Lower leg skin (tissue), 4 donors: ENCODE measurements at places on chromosomes 7 and 10.
A peak's percentile ranks its signal among the peaks of the same experiment; 100 is the strongest.

GRCh38 chr7:29091715-29092114, 54.6 kb downstream of the CPVL start:
- no peak for DNase-seq

DNA sequence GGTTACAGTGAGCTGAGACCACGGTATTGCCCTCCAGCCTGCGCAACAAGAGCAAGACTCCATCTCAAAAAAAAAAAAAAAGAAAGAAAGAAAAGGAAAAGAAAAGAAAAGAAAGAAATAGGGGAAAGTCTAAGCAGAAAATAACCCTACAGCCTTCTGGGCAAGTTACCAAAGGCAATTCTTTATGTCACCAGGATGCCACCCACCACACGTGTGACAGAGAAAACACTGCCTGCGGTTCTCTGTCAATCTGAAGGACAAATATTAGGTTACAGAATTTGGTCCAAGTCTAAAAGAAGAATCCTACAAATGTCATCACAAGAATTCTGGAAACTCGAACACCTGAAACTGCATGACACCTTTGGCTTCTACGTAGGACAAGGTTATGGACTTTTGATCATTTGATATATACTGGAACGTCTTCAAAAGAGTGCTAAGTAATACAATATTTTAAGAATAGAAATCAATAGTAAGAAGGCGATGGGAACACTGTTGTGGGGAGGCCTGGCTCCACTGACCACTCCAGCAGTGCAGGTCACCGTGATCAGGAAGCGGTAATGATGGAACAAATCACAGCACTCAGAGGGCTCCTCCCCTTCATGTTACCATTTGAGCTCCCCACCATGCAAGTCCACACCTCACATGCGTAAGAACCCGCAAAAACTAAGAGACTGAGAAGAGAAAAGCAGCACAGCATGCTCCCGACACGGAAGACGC, 75.8 kb downstream of the MAD1L1 start:
- DNase-seq: no peak

GRCh38 chr7:23022851-23023250, 8.9 kb upstream of the HYCC1 start:
- no peak for DNase-seq

- DNase-seq: no peak
Measured at GRCh38 chr7:154795014-154795413, 207.9 kb downstream of the PAXIP1 start.

DNA sequence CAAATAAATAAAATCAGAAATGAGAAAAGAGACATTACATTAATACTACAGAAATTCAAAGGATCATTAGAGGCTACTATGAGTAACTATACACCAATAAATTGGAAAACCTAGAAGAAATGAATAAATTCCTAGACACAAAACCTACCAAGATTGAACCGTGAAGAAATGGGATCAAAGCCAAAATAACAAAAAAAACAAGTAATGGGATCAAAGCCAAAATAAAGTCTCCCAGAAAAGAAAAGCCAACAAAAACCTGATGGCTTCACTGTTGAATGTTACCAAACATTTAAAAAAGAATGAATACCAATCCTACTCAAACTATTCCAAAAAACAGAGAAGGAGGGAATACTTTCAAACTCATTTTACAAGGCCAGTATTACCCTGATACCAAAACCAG, 20.0 kb downstream of the GSDME start:
- no peak for DNase-seq

GRCh38 chr7:157418204-157419034, 81.6 kb downstream of the DNAJB6 start:
- DNase-seq: no peak

GRCh38 chr7:134813663-134814396, 34.4 kb downstream of the CALD1 start:
- DNase-seq: no peak

GRCh38 chr7:28806841-28807240, 151.3 kb downstream of the TRIL start:
- DNase-seq: no peak

DNA sequence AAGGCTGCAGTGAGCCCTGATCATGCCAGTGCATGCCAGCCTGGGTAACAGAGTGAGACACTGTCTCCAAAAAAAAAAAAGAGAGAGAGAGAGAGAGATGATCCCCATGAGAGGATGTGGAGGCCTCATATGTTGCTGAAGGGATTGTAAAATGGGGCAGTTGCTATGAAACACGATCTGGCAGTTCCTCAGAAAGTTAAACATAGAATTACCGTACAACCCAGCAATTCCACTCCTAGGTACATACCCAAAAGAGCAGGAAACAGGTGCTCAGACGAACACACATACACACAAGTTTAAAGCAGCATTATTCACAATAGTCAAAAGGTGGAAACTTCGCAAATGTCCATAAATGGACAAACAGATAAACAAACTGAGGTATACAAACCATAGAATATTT, 27.4 kb upstream of the CYTH3 start:
- no peak for DNase-seq

DNA sequence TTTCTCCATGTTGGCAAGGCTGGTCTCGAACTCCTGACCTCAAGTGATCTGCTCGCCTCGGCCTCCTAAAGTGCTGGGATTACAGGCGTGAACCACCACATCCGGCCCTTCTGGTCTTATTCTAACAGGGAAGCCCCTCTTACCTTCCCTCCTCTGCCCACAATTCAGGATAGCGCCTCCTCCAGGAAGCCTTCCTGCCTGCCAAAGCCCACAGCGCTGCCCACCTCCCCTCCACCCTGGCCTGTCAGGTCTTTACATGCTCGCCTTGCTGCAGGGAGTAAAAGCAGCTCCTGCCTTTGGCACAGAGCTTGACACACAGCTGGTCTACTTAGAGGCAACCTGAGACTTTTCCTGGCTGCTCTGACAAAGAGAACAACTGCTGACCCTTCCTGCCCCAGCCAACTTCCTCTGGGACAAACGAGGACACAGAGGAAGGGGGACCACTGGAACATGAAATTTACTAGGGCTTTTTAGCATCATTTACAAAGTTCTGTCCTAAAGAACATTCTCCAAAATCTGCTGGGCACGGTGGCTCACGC, 13.2 kb downstream of the MLXIPL start:
- no peak for DNase-seq

DNA sequence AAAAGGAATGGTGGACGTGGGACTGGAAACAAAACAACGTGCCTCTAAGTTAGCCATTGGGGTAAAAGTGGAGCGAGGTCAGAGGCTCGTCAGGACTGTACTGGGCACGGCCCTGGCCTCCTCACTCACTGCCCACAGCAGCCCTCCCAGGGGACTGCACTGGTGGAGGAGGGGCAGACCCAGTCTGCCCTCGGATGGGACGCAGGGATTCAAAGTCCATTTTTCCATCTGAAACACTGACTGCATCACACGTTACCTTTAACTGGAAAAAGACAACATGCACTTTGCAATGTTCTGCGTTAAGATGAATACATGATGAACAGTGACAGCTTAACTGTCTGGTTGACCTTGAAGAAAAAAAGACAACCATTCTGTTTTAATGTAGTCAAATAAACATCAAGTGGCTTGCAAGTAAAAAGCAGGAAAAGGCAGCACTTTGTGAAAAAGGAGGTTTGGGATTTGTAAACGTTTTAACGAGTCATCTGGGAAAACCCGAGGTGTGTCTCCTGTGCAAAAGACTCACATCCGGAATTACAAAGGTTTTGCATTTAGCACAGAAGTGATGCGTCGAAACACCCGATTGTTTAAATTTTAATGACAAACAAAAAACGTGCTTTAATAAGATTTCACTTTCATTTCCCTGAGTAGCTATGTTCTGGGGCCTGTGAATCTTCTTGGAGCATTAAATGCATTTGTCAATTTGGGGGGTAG, 18.8 kb downstream of the KLF6 start:
- DNase-seq: peak; percentile 68

DNA sequence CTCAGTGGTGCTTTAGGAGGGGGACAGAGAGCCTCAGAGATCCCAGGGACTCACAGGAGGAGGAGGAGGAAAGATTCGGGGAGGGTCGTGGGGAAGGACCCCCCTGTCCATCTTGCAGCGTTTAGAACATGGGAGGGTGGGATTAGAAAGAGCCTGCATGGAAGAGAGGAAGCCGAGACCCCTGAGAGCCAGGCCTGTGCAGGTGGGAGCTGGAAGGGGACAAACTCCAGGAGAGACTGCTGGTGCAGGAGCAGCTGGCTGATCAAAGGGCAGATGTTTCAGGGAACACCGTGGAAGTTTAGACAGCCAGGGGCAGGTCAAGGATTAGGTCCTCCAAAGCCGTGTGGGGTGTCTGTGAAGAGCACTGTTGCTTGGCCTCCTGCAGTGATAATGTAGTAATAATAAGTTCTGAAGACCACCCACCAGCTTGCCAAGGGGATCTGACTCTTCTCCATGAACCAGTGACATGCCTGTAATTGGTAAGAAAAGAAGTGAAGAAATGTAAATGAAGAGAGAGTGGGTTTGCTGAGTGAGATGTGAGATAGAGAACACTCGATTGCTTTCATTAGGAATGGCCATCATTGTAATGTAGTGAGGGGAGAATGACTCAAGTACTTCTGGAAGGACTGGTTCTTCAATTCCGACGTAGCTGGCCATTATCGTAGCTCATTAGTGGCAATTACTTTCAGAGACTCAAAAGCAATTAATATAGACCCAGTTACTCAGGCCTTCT, 425.6 kb downstream of the PAXIP1 start:
- DNase-seq: no peak

GRCh38 chr10:488081-488932, 201.2 kb downstream of the DIP2C start:
- DNase-seq: peak; percentile 49

DNA sequence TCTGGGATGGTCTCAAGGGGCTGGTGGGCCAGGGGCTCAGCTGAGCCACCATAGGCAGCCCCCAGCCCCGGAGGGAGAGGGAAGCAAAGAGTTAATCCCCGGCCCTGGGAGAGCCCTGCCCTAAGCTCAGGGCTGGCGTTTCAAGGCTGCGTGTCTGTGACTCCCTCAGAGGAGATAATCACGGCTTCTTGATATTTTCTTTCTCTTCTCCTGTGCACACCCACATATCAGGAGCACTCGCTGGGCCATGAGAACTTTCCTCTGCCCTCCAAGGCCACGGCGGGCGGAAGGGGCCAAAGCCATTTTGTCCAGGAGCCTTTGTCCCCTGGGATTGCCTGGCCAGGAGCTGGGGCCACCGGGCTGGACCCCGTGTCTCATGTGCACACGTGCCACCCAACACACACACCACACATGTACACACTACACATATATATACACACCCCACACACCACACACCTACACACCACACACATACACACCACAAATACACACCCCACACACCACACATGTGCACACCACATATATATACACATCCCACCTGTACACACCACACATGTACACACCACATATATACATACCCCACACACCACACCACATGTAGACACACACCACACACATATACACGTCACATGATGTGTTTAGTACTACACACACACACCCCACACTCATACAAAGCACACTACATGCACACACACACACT, 16.9 kb downstream of the VENTX start:
- DNase-seq: no peak

- no peak for DNase-seq
Measured at GRCh38 chr7:70040970-70041766, 442.9 kb downstream of the AUTS2 start.

GRCh38 chr7:106016331-106016730, 53.3 kb downstream of the CDHR3 start:
- no peak for DNase-seq

GRCh38 chr7:264541-265191, 25.3 kb upstream of the FOXL3 start:
- DNase-seq: no peak

DNA sequence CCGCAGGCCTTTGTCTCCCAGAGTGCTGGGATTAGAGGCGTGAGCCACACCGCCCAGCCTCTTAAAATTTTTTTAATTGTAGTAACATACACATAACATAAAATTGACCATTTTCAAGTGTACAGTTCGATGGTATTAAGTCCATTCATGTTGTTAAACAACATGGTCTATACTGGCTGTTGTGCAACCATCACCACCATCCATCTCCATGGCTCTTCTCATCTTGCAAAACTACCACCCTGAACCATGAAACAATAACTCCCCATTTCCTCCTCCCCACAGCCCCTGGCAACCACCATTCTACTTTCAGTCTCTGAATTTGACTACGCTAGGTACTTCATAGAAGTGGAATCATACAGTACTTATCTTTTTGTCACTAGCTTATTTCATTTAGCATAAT, 7.9 kb upstream of the ZFYVE27 start:
- DNase-seq: no peak

- DNase-seq: no peak
Measured at GRCh38 chr10:33716501-33717267, 382.2 kb upstream of the NRP1 start.

DNA sequence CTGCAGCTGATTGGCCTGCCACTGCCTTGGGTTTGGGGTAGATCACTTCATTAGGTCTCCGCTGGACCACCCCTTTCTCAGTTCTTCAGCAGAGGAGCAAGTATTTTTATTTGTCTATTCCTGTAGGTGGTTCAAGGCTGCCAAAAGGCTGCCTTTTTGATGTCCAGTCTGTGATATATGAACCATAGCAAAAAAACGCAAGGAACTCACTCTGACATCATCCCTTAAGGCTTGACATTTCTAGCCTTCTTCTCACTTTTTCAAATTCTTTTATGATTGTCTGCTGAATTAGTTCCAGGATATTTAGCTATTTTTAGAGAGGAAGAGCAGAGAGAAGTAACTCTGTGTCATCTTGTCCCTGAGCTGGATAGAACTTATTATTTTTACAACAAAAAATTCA, 269.2 kb downstream of the BAMBI start:
- no peak for DNase-seq

DNA sequence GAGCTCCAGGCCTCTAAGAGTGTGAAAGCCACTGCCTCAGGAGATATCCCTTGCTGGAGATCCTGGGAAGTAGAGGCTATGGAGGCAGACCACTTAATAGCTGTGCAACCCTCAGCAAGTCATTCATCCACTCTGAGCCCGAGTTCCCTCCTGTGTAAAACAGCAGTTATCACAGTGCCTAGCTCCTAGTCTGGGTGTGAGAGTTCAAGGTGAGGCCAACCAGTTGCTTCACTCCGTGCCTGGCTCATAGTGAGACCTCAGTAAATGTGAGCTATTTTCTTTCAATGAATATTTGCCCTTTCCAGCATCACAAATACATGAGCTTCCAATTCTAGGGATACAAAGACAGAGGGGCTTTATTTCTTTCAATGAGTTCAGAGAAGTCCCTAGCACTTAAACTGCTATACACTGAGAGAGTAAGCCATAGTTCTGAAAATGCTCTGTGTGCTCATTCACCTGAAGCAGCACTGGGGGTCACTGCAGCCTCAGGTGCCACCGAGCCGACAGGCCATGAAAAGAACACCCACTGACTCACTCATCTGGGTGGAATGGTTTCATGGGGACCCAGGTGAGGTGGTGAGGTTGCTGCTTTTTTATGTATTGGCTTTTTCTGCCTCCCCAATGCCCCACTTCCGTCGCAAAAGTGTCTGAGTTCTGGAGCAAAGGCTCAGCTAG, 259.8 kb downstream of the KCNMA1 start:
- no peak for DNase-seq
